ENCODE measurements at places on chromosomes 2 and 18. TPM values are rescaled to one million over a fixed set of nuclear protein-coding genes. Genes with fewer than 3 reads are reported as not detected.
A peak's percentile ranks its signal among the peaks of the same experiment; 100 is the strongest.

DNA sequence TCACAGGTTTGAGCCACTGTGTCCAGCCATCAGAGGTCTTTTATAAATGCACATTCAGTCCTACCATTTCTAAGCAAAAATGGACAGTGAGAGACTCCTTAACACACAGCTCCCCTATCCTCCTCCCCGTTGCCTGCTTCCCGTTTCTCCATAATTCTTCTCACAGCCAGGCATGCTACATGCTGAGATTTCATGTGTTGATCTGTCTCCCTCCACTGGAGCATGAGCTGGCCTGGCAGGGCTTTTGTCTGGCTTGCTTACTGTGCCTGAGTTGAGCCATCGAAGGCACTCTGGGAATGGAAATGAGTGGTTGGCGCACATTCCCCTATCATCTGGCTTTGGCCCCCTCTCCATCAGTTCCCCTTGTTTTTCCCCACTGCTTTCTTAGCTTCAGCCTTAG, 413.5 kb downstream of the PTPRM start:
- DNase-seq, result no peak

- DNase-seq, result no peak
Observed at GRCh38 chr2:37987098-37987775, 62.1 kb downstream of the RMDN2 start.

GRCh38 chr18:23912356-23912755, 102.2 kb upstream of the TTC39C start:
- no peak for DNase-seq

RAX gene
- not detected for total RNA-seq

GRCh38 chr2:232872826-232873225, 2.8 kb downstream of the SNORC start:
- DNase-seq, result no peak

DNA sequence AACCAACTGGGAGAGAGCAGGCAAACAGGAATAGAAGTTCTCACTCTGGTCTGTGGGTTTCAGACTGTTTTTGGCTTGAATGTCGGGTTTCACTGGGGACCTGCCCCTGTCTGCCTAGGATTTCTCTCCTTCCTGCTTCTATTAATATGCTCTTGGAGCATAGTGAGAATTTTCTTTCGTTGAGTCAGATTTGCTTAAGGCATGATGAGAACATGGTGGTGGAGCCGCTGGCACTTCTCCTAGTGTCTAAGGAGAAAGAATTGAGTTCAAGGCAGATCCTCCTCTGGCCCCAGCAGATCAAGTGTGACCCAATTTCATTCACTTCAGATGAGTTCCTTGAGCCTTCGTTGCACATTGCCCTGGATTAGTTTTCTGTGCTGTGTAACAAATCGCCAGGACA, 103.9 kb upstream of the HS6ST1 start:
- DNase-seq, result no peak

DNA sequence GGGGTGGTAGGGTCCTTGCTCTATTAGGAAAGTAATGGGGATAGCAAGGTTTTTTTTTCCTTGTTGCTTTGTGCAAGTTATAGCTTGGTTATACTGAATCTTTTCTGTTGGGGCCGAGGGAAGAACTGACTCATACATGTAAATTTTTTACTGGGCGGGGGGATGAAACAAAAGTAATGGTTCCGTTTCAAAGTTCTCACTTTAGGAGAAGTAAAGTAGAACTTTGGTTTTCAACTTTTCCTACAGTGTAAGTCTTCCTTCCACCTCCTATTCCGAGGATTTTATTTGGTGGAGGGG, 1.1 kb downstream of the AFTPH start:
- DNase-seq, result no peak

DNA sequence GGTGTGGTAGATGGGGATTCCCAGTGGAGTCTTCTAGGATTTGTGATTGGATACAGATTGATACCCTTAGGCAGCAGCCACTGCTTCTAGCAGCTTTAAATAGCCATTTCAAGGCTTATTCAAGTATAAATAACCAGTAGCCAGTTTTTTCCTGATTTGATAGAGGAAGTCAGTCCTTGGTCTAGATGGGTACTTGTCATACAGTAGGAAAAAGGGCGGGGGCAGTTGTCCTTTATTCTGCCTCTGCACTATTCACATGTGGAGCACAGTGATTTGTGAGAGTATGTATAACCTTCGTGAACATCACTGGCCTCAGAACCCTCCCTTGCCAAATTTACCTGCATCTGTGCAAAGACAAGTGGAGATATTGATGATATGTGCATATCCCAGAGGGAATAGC, 6.8 kb downstream of the PPP1CB start:
- DNase-seq, result no peak

GRCh38 chr18:63197246-63197869, 122.2 kb downstream of the BCL2 start:
- DNase-seq, result no peak

GRCh38 chr2:239326831-239327535, 73.8 kb downstream of the HDAC4 start:
- DNase-seq, result no peak

DNA sequence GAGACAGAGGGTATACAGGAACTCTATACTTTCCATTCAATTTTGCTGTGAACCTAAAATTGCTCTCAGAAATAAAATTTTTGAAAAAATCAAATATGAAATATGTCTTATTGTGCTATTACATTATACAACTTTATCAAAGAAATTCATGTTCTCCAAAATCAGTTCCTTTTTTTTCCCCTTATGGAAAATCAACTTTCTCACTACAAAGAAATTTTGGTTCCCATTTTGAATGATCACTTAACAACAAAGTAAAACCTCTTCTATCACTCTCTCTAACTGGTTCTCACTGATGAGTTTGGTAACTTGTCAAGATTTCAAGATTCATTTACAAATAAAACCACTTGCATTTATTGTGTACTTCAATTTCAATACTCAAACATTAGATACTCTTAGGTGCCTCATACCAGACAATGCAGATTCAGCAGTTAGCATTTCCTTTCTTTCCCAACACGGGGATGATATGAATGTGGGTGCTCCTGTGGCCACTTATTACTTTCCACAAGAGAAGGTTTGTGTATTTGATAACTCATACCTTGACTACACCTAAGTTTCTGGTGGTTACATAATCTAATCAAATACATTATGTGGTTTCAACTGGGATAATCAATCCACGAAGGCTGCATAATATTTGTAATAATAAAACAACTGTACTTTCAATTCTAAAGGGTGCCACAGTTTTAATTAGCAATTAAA, 6.4 kb downstream of the PSME4 start:
- DNase-seq, result no peak

PARD6G gene
- 12.8 TPM for total RNA-seq

GRCh38 chr2:174748948-174749347, 15.3 kb downstream of the CHRNA1 start:
- DNase-seq, result peak; percentile 66

DNA sequence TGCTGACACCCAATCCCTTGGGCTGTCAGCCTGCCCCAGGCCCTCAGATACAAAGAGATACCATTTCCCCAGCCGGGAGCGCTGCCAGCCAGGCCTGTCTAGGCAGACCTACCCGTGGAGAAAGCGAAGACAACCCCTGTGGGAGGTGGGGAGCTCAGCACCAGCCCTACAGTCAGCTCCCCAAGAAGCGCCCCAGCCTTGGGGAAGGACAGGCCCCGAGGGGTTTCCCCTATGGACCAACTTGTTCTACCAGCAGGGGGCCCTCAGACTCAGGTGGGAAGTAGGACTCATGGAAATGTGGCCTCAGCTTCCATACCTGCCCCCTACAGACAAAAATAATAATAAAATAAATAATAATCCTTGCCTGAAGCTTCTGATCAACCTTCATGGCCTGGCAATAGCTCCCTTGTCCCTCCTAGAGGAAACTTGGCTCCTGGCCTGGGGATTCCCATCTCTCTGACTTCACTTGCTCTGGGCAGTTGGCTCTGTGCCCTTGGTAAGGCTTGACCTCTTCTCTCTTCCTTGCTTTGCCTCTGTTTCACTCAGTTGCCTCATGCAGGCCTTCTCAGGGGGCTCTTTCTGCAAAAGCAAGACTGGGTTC, 7.0 kb downstream of the SLC35F6 start:
- DNase-seq, result no peak

DNA sequence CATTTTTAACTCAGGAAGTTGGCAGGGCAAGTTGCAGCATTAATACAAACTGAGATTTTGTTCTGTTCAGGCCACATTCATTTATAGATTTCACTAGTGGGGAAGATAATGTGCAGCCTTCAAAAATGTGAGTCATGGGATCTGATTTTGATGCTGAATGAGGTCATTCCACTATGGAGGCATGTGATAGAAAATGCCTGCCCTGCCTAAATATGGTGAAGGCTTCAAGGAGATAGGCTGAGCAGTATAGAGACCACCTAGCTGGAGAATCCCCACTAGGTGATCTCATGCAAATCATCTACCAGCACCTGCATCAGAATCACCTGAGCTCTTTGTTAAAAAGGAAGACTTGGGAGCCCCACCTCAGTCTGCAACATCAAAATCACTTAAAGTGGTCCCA, 43.7 kb downstream of the PAX3 start:
- DNase-seq, result no peak

DNA sequence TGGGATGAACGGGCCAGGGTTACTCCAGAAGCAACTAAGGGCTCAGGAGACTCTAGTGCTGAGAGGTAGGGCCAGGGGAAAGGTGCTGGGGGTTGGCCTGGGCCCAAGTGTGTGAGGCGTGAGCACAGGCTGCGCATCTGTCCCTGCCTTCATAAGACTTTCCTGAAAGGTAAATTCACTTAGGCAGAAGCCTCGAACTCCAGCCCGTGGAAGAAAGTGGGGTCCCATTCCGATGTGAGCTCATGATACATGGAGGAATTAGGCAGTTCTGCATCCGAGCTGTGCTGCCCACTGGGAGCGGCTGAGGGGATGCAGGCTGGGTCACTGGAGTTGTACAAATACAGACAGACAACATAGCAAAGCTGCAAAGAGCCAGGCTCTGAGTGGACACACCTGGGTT, 16.2 kb downstream of the PARD6G start:
- no peak for DNase-seq

TXNDC2 gene
- 0.12 TPM for total RNA-seq

GRCh38 chr18:31303771-31304170, 14.2 kb upstream of the DSG1 start:
- DNase-seq, result no peak

ABCB11 gene
- total RNA-seq, result 0.12 TPM

GRCh38 chr2:223142118-223142517, 90.1 kb downstream of the KCNE4 start:
- DNase-seq, result no peak

DNA sequence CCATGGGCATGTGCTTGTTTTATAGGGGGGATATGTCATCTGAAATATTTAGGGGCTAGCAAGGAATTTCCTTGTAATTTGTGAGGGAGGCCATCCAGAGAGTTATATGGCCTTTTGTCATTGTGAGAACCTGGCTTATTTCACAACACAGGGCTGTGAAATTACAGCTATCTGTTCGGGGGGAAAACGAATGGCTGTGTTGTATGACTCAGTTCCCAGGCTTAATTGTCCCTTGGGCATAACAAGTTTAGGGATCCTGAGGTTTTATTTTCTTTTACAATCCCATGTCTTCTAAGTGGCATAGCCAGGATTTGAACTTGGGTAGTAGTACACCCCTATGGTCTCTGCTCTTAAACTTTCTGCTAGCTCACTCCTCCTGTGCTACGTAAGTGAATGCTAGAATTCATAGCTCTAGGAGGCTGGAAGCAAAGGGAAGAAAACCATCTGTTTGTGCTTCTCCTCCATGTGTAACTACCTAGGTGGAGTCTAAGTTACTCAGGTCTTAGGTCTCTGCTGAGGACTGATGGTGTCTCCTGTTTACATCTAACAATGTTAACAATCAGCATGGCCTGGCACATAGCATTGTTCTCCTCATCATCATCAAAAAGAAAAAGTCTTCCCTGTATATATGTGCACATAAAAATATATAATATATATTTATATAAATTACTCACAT, 53.8 kb downstream of the SKA1 start:
- no peak for DNase-seq

C2orf15 gene
- 1.9 TPM for total RNA-seq

- DNase-seq, result no peak
Observed at GRCh38 chr2:38415728-38416291, 38.7 kb upstream of the ATL2 start.

DNA sequence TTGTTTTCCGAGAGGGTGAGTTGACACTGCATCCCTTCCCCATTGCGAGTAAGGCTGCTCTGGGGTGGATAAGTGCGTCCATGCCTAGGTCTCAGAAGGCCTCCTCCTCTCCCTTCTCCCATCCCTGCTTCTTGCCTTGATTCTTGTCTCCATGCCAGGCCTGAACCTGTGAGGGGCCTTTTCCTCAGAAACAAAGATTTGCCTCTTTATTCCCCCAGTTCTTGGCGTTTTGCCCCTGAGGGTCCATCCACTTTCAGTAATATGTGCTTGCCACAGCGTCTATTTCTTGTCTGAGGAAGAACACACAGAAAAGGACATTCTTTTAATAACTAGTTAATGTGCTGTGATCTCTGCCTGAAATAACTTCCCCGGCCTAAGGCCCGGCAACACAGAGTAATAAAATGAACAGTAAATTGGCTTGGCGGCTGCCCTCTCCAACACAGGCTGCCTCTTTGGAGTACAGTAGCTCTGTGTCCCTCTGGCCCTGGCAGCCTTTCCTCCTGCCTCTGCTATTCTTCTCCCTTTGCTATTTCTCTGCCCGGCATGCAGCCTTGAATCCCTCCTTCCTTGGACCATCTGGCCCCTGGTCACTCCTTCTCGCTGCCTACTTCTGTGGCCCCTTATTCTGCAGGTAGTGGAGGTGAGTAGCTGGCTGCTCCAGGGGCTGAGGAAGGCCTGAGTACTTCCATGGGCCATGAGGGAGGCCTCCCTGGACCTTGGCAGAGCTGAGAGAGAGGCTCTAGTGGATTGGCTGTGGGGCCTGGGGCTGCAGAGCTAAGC, 4.4 kb downstream of the EHD3 start:
- DNase-seq, result no peak

HADHB gene
- total RNA-seq, result 65.5 TPM

- DNase-seq, result no peak
Observed at GRCh38 chr2:219844401-219845091, 217.1 kb downstream of the SLC4A3 start.

DNA sequence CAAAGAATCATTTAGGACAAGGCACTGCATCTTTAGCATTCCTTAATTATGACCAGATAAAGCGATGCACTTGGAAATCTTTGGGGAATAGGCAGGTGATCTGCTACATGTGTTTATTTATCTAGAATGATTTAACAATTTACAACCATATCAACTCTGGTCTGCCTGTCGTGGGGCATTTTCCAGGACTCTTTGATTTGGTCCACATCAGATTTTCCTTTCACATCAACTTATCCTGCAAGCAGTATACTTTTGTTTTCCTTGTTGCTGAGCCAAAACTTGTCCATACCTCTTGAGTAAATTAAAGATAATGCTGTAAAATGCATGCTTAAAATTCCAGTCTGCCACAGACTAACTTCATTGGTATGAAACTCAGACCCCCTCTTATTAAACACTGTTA, 312.4 kb upstream of the TCF4 start:
- no peak for DNase-seq

All from HCT116 (cell line).